Posterior vena cava (tissue), 2 donors: ENCODE measurements at places on chromosomes 7 and 10. TPM values are rescaled to one million over a fixed set of nuclear protein-coding genes. Genes with fewer than 3 reads are reported as not detected.

Gene AOAH
- 6.1 TPM for total RNA-seq

GRCh38 chr7:140977741-140978140, 37.0 kb downstream of the MRPS33 start:
- DNase-seq = no peak

- DNase-seq = no peak
Observed at GRCh38 chr10:110569122-110569521, 1.6 kb downstream of the SMC3 start.

DNA sequence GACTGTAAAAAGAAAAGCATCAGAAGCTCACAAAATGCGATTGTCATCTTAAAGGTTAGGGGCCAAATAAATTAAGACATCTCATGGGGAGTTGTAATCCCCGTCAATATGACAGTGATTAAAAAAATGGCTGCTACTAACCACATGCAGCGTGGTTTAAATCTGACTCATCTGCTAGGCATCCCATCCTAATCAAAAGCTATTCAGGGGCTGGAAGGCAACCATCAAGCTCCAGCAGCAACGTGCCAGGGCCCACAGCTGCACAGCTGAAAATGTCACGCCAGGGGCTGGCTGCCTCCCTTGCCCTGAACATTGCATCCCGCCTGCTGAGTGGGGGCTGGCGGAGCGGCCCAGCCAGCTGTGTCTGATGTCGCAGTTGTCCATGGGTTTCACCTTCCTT, 66.3 kb upstream of the FRMD4A start:
- DNase-seq = peak; percentile 90

Gene KAZALD1
- 9.3 TPM for total RNA-seq

Gene CXCL12
- 238 TPM for total RNA-seq

- DNase-seq = no peak
Observed at GRCh38 chr10:51198170-51198569, 123.9 kb downstream of the PRKG1 start.

GRCh38 chr10:98971464-98971863, 264.2 kb downstream of the HPSE2 start:
- DNase-seq = no peak
